Frontal cortex (tissue), 4 donors: ENCODE measurements at places on chromosomes 12 and 14. TPM values are rescaled to one million over a fixed set of nuclear protein-coding genes. Genes with fewer than 3 reads are reported as not detected.

POTEG gene
- not detected for total RNA-seq

- no peak for DNase-seq
Observed at GRCh38 chr12:29754235-29755189, 29.2 kb downstream of the TMTC1 start.

- DNase-seq = no peak
Observed at GRCh38 chr14:50093496-50093895, 22.9 kb downstream of the VCPKMT start.

CLEC7A gene
- total RNA-seq = 2.0 TPM

DNA sequence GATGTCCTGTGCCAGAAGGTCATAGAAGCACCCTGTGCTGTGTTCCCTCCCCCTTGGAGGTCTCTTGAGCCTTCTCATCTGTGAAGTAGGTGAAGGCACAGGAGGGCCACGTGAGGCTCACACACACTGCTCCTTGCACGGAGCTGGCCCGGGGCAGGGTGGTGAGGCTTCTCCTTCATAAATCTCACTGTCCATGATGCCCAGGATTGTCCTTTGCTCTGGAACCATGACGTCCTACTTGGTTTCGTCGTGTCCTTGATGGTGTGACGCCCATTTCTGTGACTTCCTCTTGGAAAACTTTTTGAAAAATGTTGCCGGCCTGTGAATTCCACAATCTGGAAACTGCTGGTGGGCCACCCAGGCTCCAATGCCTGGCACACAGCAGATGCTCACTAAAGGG is 34.4 kb downstream of the SH2B3 start:
- DNase-seq = no peak

DNA sequence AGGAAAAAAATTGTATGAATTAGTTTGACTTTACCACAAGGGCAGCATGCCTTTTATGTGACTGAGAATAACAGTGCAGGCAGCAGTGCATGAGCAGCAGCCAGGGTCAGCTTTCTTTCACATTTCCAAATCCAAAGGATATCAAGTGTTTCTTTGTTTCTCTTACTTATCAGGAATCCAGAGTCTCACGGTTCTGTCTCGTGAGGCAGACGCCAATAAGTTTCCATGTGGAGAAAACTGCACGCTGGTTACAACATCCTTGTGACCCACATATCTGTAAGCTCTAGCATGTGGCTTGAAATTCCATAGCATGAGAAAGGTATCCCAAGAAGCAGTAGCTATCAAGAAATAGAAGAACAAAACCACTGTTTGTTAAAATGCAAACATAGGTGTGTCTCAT is 27.6 kb downstream of the GALNT4 start:
- no peak for DNase-seq
